Activated T-helper 2 cell treated with anti-CD3 and anti-CD28 coated beads, Interferon-gamma antibody, Interleukin-2, Interleukin-4, amounts not matched to agents 10 μg/mL and 5 μg/mL and 100 μg/mL, durations not matched to agents 14 hours and 24 hours and 36 hours (primary cell): ENCODE measurements at places on chromosomes 4 and X. TPM values are rescaled to one million over a fixed set of nuclear protein-coding genes. Genes with fewer than 3 reads are reported as not detected.

The SLC16A2 gene
- total RNA-seq: 1.1 and 1.5 TPM in 2 replicates

The RHOXF1 gene
- total RNA-seq: not detected in 2 replicates

The LEF1 gene
- 74.0 and 77.0 TPM in 2 replicates for total RNA-seq

The CYTL1 gene
- not detected in 2 replicates for total RNA-seq

The ZCCHC18 gene
- 0.39 and 0.69 TPM in 2 replicates for total RNA-seq

The MAMLD1 gene
- 12.9 and 18.4 TPM in 2 replicates for total RNA-seq

The MCUB gene
- 30.1 and 37.1 TPM in 2 replicates for total RNA-seq

The NPY5R gene
- not detected in 2 replicates for total RNA-seq

The IL13RA1 gene
- 0.16 and 0.46 TPM in 2 replicates for total RNA-seq

The PCDH11X gene
- total RNA-seq: not detected in 2 replicates

The RXFP1 gene
- total RNA-seq: not detected in 2 replicates

The GEMIN8 gene
- 12.6 and 14.0 TPM in 2 replicates for total RNA-seq

The CLDN34 gene
- total RNA-seq: not detected in 2 replicates

The MAGIX gene
- total RNA-seq: 1.6 and 2.1 TPM in 2 replicates

The RHOXF2B gene
- not detected in 2 replicates for total RNA-seq

The HMGN5 gene
- total RNA-seq: 1.3 and 2.8 TPM in 2 replicates

The FAM241A gene
- 5.5 and 5.6 TPM in 2 replicates for total RNA-seq

The HSD17B10 gene
- 135 and 139 TPM in 2 replicates for total RNA-seq

The SERTM2 gene
- not detected in 2 replicates for total RNA-seq

The PCYT1B gene
- total RNA-seq: 0.09 and 0.21 TPM in 2 replicates

The SORBS2 gene
- total RNA-seq: not detected in 2 replicates
